ENCODE measurements at places on chromosomes 11 and 22.

- no peak for DNase-seq
Observed at GRCh38 chr22:43995057-43995685, 28.9 kb upstream of the PARVB start.

GRCh38 chr11:9535189-9535781 lies 38.2 kb upstream of the WEE1 start:
- DNase-seq: peak; percentile 83

DNA sequence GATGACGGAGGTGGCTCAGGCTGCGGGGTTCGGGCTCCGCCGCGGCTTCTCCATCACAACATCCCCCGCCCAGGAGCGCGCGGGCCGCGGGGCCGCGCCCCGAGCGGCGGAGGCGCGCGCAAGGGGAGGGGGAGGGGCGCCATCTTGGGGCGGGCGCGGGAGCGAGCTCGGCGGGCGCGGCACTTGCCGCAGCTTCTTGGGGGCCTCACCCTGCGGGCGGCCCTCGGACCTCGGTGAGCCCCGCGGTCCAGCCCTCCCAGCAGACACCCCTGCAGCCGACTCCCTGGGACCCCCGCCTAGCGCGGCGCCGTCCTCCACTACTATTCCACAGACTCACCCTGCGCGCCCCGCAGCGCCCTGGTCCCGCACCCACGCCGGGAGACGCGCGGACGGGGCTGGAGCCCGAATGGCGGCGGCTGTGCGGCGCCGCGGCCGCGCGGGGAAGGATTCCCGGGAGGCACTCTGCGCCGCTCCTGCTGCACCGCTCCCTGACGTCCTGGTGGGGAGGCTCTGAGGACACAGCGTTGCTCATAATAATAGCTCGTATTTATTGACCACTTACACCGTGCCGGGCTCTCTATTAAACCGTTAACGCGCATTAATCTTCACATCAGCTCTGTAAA lies at the start of gene APBB1:
APBB1 (minus strand) TSS at position 86 of the 623 bp plus-strand sequence. CDS start 7,747 bp downstream, outside the sequence.
- DNase-seq: peak; percentile 74

DNA sequence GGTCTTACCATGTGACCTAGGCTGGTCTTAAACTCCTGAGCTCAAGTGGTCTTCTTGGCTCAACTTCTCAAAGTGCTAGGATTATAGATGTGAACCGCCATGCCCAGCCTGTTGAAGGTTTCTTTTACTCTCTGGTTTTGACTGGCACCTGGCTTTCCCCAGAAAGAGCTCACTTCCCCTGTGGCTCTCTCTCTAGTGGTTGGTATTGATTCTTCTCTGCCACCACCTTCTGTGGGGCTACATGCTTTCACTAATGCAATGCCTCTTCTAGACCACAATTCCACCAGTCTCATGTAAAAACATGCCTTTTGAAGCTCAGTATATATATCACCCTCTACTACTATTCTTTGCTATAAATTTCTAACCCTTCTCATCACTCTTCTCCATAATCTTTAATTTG lies 67.2 kb downstream of the CCDC83 start:
- DNase-seq: no peak

DNA sequence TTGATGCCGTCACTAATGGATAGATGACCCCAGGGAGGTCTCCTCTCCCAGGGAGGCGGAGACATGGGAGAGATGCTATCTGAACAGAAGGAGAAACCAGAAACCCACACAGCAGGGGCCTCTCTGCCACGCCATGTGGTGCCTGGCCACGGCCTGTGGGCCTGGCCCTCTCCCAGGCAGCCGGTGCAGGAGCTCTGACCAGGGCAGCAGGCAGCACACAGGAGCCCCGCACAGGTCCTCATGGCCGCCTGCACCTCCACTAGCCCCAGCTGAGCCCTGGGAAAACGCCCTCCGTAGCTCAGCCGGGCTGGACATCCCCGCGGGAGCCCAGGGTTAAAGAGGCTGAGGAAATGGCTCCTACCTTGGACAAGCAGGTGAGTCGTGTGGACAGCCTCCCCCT lies 19.8 kb downstream of the IGSF9B start:
- DNase-seq: no peak

GRCh38 chr11:72787216-72788104 lies 6.4 kb downstream of the STARD10 start:
- no peak for DNase-seq
